Activated T-cell treated with anti-CD3 and anti-CD28 coated beads for 48 hours (primary cell): ENCODE measurements at places on chromosomes 7 and 10.

- DNase-seq: no peak
Observed at GRCh38 chr10:86553639-86554038, 32.0 kb upstream of the WAPL start.

- no peak for DNase-seq
Observed at GRCh38 chr7:80731281-80731680, 92.8 kb downstream of the CD36 start.

DNA sequence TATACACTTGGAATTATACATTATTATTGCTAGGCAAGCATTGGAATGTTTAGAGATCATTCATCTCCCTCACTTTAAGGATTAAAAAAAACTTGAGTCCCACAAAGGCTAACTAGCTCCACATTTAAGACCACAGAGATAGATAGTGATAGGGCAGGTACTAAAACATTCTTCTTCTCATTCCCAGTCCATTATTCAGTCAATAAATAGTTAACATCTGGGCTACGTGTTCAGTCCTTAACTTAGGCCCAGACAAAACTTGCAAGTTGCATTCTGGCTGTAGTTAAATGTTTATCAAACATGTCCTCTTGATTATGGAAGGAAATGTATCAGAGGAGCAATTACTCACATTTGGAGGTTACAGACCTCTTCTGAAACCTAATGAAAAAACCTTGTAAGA lies 2.4 kb downstream of the GNG11 start:
- no peak for DNase-seq

DNA sequence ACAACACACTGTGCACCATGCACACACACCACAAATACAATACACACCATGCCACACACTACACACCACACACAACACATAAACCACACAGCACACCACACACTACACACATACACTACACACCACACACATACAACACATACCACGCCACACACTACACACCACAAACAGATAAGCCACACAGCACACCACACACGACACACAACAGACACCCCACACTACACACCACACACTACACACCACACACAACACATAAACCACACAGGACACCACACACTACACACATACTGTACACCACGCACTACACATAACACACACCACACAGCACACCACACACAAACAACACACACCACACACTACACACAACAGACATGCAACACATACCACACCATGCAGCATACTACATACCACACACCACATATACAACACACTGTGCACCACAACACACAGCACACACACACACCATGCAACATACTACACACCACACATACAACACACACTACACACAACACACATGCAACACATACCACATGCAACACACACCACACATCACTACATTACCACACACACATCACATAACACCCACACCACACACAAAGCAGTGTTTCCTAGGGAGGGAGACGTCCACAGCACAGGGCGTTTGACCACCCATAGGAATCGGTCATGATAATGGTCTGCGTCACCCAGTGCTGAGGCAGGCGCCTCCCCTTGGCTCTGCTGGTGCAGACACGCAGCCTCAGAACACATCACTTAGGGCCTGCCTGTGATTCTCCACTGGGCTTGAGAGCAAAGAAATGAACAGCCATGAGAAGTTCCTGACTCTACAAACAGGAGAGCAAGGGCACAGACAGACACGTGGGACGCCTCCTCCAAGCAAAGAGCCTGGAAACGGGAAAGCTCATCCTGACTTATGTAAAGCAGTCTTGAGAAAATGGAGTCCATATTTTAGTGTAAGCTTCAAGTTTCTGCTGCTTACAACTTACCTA lies 458.3 kb downstream of the PTPRN2 start:
- no peak for DNase-seq

- no peak for DNase-seq
Observed at GRCh38 chr10:53918755-53919154, 882.3 kb downstream of the PCDH15 start.

- no peak for DNase-seq
Observed at GRCh38 chr7:148547951-148548350, 42.6 kb upstream of the C7orf33 start.

DNA sequence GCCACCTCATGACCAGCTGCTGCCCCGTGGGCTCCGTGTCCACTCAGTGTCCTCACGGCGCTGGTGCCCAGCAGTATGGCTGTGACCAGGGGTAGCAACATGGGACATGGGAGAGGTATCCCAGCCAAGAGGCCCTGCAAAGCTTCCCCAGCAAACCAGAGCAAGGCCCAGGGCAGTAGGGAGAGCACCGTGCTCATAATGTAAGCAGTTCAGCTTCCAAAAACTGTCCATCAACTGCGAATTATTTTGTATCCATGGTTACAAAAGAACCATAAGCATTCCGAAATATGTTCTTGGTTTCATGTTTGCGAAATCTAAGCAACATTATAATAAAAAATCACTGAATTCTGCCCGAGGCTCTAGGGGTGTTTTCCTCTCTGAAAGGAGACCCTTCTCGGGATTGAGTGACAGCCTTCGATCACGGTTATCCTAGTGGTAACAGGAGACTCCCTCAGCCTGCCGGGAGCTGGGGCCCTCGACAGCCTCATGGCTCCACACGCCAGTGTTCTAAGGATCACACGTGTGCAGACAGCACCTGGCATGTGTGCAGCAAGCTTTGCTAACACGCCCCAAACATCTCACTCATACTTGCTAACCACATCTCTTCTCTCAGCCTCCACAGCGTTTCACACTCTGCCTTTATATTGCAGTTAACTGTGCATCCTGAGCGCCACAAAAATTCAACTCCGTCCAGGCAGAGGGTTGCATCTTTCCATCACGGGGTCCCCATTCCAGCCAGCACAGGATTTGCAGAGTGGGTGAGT lies 117.6 kb downstream of the DIP2C start:
- no peak for DNase-seq

- no peak for DNase-seq
Observed at GRCh38 chr7:159007996-159008389, 136.7 kb downstream of the VIPR2 start.

DNA sequence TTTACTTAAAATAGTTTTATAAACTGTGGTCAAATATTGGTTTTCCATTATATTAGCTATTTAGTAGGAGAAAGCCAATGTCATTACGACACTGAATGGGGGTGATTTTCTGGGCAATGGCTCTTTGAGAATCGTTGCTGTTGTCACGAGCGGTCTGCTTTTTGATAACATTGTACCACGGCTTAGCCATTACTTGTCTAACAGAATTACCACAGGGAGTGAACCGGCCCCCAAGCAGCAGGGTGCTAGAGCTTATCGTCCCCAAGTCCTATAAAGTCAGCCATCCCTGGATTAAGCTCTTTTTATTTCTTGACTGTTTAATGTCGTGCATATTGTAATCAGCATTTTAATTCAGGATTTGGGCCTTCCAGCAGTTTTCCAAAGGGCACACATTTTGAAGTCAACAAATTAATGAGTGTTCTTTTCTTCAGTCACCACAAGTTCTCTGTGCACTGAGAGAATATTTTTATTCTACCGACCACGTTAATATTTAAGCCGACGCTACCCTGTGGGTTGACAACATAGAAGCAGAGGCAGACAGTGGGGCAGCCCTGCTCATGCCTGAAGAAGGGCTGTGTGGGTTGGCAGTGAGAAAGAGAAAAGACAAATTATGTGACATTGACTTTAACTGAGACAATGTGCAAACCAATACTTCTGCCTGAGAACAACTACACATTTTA lies 125.8 kb downstream of the ICA1 start:
- no peak for DNase-seq

GRCh38 chr7:23622506-23622925 lies 25.3 kb downstream of the CCDC126 start:
- no peak for DNase-seq

DNA sequence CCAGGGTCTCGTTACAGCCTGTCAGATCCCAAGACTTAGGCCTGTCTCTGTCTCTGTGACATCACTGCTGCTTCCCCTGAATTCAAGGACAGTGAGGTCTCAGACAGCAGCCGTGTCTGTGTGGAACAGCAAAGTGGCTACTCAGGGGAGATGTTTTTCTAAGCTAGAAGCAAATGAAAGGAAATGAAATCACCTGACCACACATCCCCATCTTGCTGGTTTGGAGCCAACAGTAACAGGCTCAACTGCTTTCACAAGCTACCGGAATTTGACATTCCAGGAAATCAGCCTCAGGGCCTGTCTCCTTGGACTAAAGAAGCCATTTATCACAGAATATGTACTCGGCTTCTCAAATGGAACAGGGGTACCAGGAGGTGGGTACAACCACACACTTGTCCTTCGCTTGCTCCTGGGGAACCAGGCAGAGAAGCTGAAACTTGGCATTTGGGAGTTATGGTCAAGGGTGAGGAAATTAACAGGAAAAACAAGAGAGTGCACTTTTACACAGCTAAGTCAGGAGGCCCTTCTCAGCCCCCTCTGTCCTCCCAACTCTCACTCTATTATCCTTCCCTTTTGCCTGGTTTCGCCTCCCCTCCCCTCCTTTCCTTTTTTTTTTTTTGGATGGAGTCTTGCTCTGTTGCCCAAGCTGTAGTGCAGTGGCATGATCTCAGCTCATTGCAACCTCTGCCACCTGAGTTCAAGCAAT lies 73.2 kb downstream of the SPDYE5 start:
- no peak for DNase-seq

- DNase-seq: no peak
Observed at GRCh38 chr7:98240961-98241673, 10.9 kb downstream of the TECPR1 start.

DNA sequence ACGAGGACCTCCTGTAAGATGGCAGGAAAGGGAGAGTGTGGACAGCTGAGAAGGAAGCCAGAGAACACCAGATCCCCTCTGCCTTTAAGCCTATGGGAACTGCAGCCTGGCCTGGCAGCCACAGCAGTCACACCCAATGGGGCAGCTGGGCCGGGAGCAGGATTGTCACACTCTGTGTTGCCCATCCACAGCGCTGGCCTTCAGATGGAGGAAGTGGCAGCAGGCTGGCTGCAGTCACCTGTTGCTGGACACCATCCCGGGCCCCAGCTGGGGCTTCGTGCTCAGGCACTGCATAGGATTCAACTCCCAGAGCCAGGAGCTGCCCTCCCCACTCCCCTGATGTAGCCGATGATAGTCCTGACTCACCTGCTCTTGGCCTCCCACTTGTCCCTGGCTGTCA lies 114.4 kb downstream of the COL13A1 start:
- no peak for DNase-seq

DNA sequence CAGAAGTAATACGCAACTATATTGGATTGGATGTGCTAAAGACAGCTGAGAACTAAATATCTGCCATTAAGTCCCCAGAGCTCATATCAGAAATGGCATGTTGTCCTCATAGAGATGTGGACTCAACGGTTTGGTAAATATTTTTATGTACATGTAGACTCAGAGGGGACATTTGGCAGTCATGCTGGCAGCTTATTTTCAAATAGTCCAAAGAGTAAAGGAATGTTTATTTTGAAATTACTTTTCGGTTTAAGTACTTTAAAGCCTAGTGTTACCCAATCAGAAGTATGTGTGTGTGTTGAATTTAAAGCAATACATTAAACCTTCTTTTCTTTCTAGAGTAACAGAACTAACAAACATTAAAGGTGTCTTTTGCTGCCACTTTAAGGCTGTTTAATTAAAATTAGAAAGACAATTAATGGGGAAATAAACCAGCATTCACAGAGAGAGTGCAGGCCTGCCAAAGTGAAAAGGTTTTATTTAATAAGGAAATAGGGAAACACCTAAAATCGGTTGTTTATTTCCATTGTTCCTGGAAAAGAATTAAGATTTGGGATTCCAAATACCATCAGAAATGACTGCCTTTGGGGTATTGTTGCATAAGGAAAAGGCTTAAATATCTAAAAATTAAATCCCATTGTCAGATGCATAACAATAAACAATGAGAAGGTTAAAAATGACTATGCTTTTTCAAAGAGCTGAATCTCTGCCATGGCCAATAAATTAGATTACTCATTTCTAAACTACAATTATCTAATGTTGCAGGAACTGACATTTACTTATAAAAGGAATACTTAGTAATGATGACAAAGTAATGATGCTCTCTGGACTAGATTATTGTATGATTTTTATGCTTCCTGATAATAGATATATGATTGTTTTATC lies 113.4 kb upstream of the AHR start:
- no peak for DNase-seq

DNA sequence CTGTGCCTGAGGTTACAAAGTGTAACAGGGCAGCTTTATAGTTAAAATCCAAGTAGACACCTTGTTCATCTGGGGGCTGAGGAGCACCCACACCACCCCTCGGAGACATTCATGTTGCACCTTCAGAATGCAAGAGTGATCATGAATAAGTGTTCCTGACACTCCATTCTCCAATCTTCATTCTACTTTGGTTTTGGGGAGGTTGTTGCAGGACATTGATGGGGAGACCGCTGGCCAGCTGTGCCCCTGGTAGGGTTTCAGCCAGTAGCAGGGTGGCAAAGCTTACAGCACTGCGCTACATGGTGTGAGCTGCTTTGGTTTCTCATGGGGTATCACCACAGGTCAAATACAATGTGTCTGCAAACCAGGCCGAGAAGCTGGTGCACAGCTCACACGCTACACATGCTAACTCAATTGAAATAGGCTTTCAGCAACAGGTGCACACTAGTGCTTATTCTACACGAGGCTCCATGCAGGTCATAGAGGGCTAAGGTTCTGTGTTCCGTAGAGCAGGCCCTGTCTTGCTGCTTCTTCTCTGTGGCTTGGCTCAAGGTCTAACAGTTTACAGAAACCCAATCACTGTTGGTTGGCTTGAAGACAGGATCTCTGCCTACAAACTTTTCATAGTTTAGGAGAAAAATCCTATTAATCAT lies 317.4 kb upstream of the ZNF32 start:
- no peak for DNase-seq

DNA sequence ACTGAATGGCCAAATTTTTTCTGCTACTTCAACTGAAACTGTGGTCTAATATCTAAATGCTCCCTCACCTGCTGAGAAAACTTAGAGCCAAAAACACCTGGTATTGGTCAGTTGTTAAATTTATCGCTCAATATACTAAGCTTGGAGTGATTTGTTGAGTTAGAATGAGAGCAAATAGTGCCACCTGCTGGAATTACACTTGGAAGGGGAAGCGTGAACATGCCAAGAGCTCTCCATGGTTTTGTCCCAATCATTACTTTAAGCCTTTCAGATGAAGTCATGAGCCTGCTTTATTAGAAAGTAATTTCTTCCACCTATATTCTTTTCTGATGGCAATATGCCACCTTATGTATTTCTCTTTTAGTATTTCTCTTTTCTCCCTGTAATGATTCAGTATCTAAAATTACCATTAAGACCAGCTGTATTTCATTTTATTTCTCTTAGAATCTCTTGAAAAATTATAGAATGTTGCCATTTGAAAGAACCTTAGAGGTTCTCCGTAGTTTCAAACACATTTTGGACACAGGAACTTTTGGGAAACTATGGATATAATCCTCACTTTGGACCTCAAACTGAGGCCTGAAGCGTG lies 447.8 kb upstream of the C7orf33 start:
- no peak for DNase-seq

- DNase-seq: no peak
Observed at GRCh38 chr7:45171946-45172345, 14.4 kb downstream of the RAMP3 start.
